ENCODE measurements at places on chromosomes 1 and 21.

- no peak for DNase-seq
Measured at GRCh38 chr21:26900980-26901379, 55.8 kb upstream of the ADAMTS1 start.

DNA sequence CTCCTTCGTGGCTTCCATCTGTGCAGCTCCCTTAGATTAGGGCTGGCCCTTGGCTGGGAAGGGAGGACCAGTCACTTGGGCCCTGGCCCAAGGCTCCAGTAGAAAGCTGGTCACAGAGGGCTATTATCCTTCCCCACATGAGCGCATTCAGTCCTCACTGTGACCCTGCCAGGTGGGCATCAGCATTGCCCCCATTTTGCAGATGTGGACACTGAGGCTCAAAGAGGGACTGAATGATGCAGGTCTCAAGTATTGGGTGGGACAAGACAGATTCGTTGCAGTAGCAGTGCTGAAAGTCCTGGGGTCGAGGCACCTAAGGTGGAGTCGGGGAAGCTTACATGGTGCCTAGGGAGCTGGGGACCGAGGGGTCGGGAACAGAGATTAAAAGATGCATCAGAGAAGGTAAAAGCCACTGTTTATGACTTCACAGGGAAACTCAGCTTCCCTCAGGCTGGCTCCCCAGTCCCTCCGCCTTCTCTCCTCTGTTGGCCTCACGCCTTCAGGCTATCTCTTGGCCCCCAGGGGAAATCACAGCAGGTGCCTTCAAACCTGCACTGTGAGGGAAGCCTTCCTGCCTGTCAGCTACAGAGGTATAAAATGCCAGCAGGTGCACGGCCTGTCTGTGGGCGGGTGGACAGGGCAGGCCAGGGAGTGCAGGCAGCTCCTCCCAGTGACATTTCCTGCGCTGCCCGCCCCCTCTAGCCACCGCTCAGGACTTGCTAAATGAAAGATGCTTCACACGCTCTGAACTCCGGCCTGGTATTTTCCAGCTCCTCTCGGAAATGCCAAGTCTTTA is 178.4 kb downstream of the GRIK3 start:
- DNase-seq, result no peak

GRCh38 chr1:28156821-28157220 is 19.7 kb downstream of the PTAFR start:
- no peak for DNase-seq

GRCh38 chr1:27299385-27300271 is 22.3 kb upstream of the TMEM222 start:
- DNase-seq, result no peak

DNA sequence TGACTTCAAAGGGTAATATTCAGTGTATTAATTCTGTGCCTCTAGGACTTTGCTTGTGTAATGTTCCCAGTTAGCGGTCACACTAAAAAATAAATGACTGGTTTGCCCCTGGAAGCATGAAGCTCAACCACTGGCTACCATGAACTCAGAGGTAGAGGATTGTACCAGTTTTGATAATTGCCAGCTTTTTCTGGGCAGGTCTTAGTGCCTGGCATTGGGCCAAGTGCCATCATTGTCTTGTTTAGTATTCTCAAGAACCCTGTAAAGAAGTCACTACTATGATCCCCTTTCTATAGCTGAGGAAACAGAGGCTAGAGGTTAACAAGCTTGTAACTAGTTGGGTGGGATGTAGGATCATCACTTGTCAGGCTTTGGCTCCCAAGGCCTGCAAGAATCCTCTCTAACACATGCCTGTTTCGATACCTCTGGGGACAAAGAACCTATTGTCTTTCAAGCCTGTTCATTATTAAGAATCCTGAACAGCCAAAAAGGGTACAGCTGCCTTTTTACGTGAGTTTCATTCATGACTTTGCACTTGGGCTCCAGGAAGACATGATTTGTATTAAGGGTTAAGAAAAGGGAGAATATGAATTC is 121.9 kb upstream of the JUN start:
- DNase-seq, result no peak

GRCh38 chr1:60547821-60548220 is 474.3 kb upstream of the C1orf87 start:
- no peak for DNase-seq

DNA sequence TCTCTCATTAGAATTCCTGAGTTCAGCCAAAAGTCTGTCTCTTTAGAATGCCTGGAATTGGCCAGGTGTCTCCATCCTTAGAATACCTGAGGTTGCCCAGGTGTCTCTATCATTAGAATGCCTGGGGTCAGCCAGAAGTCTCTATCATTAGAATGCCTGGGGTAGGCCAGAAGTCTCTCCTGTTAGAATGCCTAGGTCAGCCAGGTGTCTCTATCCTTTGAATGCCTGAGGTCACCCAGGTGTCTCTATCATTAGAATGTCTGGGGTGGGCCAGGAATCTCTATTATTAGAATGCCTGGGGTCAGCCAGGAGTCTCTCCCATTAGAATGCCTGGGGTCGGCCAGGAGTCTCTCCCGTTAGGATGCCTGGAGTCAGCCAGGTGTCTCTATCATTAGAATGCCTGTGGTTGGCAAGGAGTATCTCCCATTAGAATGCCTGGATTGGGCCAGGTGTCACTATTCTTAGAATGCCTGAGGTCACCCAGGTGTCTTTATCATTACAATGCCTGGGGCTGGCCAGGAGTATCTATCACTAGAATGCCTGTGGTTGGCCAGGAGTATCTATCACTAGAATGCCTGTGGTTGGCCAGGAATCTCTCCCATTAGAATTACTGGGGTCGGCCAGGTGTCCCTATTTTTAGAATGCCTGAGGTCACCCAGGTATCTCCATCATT is 43.0 kb downstream of the RNF187 start:
- DNase-seq, result no peak

DNA sequence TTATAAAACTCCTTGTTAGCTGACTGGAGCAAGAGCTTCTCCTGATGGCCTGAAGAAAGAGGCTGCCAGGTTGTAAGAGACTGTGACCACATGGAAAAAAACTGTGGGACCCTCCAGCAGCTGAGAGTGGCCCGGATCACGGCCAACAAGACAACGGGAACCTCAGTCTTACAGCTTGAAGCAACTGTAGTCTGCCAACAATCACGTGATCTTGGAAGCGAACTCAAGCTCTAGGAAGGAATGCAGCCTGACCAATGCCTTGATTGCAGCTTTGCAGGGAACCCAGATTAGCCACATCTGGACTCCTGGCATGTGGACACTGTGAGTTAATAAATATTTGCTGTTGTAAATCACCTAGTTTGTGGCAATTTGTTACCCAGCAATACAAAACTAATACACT is 442.6 kb upstream of the PRMT6 start:
- DNase-seq, result no peak

DNA sequence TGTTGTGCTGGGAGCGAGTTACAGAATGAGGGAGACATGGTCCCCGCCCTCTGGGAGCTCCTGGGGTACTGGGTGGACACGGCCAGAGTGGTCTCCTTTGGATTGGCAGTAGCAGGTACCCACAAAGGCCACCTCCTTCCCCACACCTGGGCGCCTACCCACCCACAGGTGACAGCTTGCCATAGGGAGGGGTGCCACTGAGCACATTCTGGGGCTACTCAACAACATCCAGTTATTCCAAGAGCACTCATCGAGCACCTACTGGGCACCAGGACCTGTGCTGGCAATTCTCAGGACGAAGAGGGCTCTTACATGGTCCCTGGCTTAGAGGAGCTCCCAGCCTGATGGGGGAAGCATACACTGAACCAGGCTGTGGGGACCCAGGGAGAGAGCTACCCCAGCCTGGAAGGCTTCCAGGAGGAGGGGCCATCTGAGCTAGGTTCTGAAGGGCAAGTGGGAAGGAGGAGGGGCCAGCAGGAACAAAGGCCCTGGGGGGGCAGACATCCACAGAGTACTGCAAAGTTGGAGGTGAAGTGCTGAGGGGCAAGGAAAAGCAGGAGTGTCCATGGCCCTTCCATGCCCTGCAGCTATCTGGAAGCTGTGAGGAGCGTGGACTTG is 22.0 kb downstream of the MRPL37 start:
- DNase-seq, result no peak

GRCh38 chr1:58881471-58881994 is 97.7 kb upstream of the JUN start:
- no peak for DNase-seq

DNA sequence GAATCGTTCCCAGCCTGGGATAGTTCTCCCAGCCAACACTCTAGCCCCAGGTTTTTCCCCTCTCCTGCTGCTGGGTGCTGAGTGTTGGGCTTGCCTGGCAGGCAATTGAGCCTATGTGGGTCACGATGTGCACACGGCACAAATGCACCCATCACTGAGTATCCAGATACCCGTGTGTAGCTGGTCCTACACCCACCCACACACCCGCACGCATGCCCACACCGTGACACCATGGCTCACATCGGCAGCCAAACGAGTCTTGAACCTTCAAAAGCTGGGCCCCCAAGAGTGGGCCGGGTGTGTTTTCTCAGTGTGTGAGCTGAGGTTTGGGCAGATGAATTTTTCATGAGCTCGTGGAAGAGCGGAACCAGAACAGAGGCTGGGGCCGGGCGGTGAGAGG is 188.5 kb downstream of the GRIK3 start:
- DNase-seq, result no peak

GRCh38 chr1:104084380-104084779 is 334.7 kb downstream of the AMY1C start:
- DNase-seq, result no peak

GRCh38 chr1:66374561-66375111 is 159.3 kb upstream of the SGIP1 start:
- no peak for DNase-seq

- DNase-seq, result peak; percentile 42
Measured at GRCh38 chr1:160522622-160523345, at the start of gene SLAMF6. Gene SLAMF6 (minus strand): TSS chr1:160523255. CDS start chr1:160523192, 63 bp downstream.
